ENCODE measurements at places on chromosomes 7 and 10. TPM values are rescaled to one million over a fixed set of nuclear protein-coding genes. Genes with fewer than 3 reads are reported as not detected.

DNA sequence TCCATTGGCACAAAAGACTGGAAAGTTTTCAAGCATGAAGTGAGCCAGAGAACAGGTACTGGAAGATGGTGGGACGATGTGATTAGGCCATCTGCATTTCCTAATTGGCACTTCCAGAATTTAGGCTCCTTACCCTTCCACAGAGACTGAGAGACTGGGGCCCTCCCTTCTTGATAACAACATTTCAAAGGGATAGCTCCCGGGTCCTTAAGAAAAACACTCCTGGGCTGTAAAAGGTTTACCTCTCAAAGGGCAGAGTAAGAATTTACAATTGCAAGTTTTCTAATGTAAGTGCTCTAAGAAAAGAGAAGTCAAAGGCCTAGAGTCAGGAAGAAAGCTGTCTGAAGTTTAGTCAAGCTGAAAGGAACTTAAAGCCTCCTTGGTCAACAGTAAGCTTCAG, 559.5 kb upstream of the C7orf33 start:
- no peak for DNase-seq

DNA sequence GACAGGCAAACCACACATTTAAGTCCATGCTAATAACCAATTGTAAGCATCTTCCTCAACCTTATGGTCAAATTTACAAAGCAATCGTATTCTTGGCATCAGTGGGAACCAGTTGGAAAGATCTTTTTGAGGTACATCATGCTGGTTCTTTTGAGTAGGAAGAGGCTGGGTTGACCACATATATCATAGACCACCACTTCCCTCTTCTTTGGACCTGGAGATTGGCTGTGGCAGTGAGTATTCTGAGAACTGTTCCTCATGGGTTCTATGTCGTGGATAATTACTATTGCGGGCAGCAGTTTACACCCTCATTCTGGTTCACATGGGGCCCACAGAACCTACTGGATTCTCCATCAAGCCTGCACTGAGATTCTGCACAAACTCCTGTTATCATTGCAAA, 35.5 kb upstream of the C1GALT1 start:
- DNase-seq = no peak

DNA sequence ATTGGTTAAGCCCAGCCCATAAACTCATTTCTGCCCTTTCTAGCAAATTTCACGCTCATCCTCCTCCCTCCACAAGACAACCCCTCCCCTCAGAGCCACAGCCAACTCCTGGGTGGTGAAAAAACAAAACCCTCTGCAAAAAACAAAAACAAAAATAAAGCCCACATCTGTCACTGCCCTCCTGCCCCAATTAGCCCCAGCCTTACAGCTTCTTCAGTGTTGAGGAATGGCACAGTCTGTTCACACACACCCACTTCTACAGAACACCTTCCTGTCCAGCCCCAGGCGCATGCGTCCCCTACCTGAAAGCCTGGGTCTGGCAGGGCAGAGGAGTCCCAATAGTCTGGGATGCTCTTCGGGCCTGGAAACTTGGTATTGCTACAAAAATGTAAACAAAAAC, 34.4 kb downstream of the PARP12 start:
- DNase-seq = no peak

DNA sequence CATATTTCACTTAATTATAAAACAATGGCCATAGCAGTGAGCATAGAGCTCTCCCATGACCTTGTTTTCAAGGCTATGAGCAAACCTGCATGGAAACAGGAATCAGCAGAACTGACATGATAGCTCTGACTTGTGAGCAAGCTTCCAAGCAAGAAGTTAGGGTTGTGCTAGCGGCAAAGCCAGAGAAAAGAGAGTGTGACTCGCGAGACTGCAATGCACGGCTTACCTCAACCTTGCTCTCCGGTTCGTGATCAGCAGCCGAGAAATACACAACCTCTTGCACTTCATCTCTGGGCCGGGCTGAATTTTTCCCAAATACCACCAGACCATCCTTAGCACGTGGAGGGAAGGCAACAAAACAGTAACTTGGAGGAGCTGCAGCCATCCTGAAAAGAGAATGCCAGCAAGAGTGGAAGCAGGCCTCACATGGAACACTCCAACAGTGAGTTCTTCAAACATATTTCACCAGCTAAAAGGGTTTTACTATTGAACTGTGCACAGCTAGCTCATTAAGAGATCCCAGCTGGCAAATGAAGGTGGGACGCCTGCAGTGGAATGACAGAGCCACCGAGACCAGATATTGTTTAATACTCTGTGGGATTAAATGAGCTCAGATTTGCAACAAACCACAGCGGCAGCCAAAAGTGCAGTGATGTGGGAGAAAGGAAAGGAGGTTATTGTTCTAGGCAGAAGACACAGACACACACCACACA, 20.8 kb downstream of the SCRN1 start:
- no peak for DNase-seq

GRCh38 chr7:5425507-5426225, 2.0 kb upstream of the TNRC18 start:
- peak; percentile 79 for DNase-seq

Gene ITGA8
- total RNA-seq = 0.82 TPM

- no peak for DNase-seq
Observed at GRCh38 chr10:115024371-115024770, 68.8 kb upstream of the ATRNL1 start.

GRCh38 chr10:70927189-70927943, 39.0 kb upstream of the PCBD1 start:
- DNase-seq = no peak

- DNase-seq = no peak
Observed at GRCh38 chr7:105830405-105831301, 45.7 kb downstream of the ATXN7L1 start.
